NB4 (cell line): ENCODE measurements at places on chromosomes 11 and 22.

DNA sequence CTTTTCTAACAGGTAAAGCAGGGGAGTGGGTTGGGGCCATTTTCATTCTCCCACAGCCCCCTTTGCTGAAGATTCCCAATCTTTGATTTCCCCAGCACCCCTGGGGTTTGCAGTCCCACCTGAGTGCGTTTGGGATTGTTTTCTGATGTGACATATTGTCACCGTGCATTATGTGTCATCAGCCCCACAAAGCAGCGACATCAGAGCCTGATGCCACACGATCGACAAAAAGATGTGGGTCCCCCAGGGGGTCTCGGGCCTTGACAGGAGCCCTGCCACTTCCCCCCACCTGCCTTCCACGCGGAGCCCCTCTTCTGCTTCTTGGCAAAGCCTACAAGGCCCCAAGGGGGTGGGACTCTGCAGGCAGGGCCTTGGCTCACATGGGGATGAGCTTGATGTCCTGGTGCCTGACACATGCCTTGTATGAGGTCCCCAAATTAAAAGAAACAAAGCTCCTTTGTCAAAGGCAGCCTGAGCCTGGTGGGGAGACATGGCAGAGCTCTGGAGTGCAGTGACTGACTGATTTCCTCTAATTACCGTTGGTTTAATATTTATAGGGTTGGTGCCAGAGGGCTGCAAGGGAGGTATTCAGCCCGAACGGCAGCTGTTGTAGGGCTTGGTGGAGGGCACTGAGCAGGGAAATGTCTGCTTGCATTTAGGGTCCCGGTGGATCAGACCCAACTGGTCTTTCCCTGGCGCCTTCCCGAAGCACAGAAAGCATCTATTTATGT, 149.2 kb downstream of the MIAT start:
- no peak for DNase-seq

GRCh38 chr11:44319170-44319551, 9.2 kb upstream of the ALX4 start:
- DNase-seq, result no peak

DNA sequence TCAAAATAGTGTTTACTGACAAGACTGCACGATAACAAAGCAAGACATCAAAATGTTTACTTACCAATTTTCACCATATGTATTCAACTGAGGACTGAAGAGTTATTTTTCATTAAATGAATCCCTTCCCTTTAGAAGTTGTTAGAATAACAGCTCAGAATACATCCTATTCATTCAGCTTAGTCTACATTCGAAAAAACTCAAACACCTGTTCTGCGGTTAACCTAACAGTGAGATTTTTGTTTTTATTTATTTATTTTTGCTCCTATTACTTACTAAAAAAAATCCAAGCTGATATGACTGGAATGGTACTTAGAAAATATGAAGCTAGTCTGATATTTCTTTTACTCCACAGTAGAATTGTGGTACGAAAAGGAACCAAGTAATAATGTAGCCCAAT, 10.0 kb downstream of the KCNA4 start:
- no peak for DNase-seq

DNA sequence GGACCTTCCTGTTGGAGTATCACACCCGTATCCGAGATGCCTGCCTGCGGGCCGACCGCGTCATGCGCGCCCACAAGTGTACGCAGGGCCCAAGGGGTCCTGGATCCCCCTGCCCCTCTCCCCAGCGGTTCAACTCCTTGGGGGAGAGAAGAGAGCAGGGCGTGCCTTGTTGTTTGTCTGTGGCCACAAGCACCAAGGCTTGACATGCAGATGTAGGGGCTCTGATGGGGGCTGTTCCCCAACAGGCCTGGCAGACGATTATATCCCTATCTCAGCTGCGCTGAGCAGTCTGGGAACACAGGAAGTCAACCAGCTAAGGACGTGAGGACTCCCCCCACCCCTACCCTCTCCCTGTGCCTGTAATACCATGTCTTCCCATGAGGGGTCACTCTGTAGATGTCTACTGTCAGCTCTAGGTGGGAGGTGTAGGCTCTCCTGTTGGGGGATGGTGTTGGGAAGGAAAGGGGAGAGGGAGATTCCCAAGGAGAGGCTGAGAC, 6.8 kb downstream of the CFL1 start:
- peak; percentile 71 for DNase-seq

DNA sequence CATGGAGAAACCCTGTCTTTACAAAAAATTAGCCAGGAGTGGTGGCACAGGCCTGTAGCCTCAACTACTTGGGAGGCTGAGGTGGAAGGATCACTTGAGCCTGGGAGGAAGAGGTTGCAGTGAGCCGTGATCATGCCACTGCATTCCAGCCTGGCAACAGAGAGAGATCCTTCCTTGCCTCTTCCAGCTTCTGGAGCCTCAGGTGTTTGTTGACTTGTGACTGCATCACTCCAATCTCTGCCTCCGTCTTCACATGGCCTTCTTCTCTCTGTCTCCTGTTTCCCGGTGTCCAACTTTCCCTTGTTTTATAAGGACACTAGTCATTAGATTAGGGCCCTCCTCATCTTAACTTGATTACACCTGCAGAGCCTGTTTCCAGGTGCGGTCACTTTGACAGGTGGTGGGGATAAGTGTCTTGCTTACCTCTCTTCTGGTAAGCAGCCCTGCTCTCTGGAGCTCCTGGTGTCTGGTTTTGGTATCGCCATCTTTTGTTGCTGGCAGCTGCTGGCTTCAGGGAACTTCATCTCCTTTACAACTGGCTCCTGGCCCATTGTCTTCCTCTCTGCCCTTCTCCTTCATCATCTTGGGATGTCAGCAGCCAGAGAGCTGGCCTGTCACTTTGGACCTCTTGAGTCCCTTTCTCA, 8.2 kb upstream of the USP2 start:
- DNase-seq, result no peak

GRCh38 chr11:97136067-97136466, 746.3 kb downstream of the JRKL start:
- no peak for DNase-seq

DNA sequence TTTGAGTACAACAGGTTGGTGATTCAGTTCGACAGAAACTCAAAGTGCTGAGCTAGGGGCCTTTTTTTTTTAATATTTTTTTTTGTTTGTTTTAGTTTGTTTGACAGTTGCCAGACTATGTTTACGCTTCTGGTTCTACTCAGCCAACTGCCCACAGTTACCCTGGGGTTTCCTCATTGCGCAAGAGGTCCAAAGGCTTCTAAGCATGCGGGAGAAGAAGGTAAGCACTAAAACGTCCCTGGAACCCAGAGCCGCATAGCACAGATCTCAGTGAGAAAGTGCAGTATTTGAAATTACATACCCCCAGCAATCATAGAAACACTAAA, 649 bp downstream of the PRRG4 start:
- DNase-seq, result peak; percentile 82

DNA sequence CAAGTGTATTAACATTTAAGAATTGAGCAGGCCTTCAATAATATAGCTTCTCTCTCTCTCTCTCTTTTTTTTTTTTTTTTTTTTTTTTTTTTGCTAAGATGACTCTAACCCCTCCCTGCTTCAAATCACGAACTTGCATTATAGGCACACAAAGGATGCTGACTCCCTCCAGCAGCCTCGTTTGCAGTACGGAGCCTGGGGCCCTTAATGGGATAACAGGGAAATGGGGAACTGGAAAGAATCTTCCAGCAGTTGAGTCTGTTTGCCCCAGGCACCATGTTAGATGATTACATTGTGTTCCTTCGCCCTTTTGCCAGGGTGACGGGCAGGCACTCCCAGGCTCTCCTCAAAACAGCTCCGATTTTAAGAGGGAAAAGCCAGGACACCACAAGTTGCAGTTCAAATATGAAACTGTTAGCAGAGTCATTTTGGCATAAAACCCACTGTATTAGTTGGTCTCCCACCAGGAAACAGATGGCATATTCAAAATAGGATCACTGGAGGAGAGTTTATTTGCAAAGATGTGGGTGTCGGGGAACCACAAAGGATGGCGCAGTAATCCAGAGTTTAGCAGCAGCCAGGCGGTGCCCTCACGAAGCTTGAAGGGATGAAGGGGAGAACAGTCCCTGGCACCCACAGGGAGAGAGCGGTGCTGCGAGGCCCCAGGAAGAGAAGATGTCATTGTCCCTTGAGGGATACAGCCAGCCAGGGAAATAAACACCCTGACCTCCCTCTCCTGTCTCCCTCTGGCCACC, 26.5 kb upstream of the TREH start:
- DNase-seq, result no peak

- DNase-seq, result no peak
Observed at GRCh38 chr11:20235164-20235563, 74.9 kb upstream of the DBX1 start.

GRCh38 chr11:129612447-129612961, 203.1 kb upstream of the TMEM45B start:
- no peak for DNase-seq

- peak; percentile 68 for DNase-seq
Observed at GRCh38 chr11:3056296-3057068, 741 bp downstream of the CARS1 start.

DNA sequence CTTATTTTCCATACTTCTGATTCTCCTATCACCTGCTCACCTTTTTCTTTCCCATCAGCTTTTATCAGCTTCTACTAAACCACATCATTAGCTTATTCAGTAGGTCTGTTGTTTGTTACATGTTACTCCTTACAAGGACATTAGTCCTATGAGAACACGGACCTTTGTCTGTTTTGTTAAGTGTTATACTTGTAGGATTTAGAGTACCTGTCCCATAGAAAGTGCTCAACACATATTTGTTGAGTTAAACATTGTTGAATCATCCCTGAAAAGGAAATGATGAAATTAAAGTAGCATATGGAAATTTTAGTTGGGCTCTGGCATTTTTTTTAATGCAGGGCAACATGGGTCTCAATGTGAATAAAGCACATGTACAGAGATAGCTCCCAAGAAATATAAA, 222.1 kb upstream of the CARD18 start:
- DNase-seq, result no peak

DNA sequence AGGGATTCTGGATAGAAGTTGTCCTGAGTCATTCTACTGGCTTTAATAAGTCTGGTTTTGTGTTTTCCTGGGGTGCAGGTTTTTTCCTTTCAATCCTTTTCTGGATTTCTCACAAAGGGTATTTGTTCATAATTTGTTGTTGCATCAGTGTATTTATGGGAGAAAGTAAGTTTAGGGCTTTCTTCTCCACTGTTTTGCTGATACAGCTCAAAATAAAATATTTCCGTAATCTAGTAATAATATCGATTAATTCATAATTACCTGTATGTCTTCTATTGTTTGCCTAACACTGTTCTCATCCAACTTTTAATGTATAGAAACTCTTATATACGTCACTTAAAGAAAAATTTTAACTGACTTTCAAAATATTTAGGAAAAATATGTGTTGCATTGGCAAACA, 728.2 kb downstream of the LUZP2 start:
- DNase-seq, result no peak

- no peak for DNase-seq
Observed at GRCh38 chr11:118234833-118235232, 10.0 kb upstream of the JAML start.

DNA sequence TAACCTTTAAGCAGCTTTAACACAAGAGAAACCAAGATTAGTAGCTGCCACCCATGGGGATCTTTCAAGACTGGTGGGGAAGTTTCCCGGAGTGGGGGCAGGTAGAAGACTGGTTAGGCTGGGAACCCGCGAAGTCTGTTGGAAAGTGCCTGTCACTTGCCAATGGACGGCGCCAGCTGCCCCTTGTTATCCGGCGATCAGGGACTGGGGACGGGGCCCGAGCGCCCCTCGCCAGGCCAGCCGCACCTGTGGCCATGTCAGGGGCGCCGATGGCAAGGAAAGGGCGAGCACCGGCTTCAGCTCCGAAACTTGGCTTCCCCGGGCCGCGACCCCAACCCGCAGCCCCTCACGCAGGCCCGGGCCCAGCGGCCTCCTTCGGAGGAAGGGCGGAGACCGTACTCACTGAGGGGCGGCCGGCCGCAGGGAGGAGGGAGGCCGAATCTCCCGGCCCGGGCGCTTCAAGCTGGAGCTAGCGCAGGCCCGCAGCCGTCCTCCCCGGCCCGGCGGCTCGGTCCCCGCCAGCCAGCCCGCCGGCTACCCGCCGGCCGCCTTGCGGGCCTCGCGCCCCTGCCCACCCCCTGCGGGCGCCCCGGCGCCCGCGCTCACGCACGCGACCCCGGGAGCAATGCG, 539 bp downstream of the EIF4ENIF1 start:
- DNase-seq, result peak; percentile 60

DNA sequence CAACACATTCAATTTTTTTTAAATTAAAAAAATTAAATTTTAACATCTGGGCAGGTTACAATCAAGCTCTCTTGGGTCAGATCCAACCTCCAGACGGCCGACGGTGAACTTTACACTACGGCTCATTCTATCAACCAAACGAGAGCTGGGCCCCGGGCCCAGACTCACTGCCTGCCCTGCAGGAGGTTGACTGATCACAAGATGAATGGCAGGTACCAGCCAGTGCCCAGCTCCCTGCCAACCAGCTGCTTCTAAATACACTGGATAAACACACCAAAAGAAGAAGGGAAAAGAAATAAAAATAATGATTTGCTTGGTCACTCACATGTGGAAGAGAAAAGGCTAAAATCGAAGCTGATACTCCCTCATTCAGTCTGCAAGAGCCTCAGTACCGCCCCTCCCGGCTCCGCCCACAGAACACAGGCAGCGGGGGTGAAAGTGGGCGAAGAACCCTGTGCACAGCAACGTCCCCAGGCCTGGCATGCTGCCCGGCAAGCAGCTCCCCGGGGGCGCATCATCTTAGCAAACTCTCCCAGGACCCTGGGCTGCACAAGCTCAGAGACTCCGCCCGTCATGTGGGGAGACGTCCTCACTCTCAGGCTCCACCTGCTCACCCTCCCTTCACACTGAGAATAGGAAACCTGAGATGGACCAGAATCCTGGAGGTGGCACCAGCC, 303.4 kb downstream of the SHANK2 start:
- DNase-seq, result no peak

GRCh38 chr11:22199243-22199642, 6.4 kb downstream of the ANO5 start:
- no peak for DNase-seq

GRCh38 chr11:69954756-69955155, 123.4 kb upstream of the ANO1 start:
- DNase-seq, result no peak

DNA sequence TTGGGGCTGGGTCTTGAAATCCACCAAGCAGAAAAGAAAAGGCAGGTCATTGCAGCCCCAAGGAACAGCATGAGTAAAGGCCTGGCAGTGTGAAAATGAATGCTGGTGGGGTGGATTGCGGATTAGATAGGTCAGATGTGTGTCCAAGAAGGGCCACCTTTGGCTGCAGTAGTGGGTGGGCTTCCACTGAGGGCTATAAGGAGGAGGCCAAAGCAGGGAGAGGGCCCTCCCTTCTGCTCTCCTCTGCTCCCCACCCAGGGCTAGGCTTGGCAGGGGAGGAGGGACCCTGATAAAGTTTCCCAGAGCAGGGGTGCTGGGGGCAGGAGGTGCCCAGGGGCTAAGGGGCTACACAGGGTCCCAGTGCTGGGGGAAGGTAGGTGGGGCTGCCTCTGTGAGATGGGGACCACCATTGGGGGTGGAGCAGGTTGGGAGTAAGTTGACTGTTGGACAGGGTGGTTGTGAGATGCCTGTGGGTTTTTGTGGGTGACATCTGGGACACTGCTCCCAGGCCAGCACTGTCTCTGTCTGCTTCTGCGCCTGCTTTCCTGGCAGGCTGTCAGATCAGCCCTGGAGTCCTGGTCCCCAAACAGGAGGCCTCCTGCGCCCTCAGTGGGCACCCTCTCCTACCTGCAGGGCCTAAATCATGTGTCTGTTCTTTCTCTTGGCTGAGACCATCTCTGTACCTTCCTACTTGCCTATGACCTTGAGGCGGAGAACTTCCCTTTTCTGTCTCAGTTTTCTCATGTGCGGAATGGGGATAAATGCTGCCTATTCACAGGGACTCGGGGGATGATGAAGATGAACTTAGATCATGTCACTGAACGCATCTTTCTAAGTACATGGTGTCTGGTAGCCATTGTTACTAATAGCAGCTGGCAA, 1.9 kb downstream of the CAPN5 start:
- DNase-seq, result no peak
